Frontal cortex (tissue), 4 donors: ENCODE measurements at places on chromosomes 13 and 19.

GRCh38 chr13:37134411-37135041 is 29.1 kb upstream of the CSNK1A1L start:
- DNase-seq, result no peak

DNA sequence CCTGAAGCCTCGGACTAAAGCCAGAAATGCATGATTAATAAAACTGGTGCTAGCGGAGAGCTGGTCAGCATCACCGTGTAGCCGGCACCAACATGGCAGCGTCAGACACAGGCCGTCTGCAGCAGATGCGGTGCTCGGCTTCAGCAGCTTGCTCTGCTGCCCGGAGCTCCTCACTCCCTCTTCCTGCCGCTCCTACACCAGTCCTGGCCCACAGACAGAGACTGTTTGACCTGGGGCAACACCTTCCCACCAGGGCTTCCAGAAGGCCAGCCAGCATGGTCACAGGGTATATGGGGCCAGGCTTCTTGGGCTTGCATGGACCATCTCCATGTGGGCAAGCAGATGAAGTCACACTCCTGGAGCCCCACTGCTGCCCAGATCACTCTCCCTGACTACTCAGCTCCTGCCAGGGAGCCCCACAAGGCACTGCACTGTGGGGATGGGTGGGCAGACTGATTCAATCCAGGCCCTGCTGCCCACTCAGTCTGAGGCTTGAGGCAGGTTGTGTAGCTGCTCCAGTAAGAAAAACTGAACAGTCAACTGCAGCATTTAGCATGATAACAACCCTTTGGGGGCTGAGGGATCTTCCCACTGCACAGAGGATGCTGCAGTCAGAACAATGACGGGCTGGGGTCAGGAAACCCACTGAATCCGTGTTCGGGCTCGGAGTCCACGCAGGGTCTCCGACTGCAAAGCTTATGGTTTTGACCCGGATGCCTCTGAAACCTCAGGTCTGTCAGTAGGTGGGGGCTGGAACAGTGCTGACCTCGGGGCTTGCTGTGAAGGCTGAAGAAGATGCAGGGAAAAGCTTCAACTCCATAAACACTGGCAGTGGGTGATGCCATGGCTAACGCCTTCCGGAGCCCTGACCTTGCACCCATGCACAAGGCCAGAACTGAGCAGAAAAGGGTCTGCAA is 45.6 kb downstream of the CEBPG start:
- no peak for DNase-seq

- DNase-seq, result no peak
Observed at GRCh38 chr19:56759531-56759930, 81.0 kb downstream of the PEG3 start.

GRCh38 chr13:76815344-76815743 is 70.9 kb downstream of the KCTD12 start:
- no peak for DNase-seq

DNA sequence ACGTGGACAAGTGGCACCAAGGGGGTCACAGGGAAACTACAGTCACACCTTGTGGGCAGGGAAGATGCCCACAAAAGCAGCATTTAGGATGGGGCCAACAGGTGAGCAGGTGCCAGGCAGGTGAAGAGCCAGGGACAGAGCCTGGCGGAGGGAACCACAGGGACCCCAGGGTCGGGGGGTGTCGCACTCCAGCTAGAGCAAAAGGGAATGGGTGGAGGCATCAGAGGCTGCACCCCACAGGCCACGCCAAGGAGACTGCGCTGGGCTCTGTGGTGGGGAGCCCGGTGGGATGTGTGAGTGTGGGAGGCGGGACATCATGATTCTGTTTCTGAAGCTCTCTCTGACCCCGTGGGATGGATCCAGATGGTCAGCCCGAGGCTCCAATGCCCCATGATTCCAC is 66.7 kb downstream of the EPS15L1 start:
- DNase-seq, result no peak

DNA sequence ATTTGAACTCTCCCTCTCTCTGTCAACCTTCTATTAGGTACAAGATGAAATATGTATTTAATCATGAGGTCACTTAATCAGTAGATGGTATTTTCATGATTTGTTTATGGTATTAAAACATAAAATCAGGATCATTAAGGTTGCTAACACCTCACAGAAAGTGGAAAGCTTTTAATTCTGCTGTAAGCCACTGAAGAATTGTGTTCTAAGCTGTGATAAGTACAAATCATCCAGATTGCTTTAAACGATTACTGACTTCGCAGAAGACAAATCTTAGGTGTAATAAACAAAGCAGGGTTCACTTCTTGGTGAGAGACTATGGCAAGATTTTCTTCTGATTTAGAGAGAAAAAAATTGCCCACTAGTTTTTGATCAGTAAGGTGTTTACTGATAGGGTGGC is 214.5 kb downstream of the ABCC4 start:
- DNase-seq, result no peak

GRCh38 chr19:5045029-5045428 is 76.1 kb downstream of the KDM4B start:
- DNase-seq, result no peak

DNA sequence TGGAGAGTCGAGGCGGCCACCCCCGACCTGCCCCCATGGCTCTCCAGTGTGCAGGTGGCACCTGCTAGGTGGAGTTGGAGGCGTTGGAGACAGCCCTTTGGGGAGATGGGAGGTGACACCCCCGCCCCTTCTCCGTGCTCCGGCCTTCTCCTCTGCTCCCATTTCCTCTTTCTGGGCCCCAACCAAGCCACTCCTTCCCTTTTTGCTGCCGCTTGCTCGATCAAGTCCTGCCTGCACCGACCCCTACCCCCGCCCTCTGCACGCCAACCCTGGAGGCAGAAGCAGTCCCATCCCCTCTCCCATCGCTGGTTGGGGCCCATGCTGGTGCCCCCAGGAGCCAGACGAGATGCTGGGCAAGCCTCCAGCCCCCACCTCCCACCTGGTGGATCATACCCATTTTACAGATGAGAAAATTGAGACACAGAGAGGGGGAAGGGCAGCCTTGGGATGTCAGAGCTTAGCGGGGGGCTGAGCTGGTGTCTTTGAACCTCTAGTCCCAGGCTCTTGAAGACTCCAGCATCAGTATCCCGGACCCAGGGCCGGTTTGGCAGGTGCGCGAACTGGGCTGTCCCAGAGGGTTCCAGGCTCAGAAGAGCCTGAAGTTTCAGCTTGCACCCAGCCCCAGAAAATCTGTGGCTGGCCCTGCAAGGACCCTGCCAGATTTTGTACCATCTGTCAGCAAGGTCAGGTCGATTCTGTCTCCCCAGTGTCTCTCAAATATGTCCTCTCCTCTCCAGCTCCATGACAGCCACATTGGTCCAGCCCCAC is 10.3 kb downstream of the GNA15 start:
- no peak for DNase-seq

- no peak for DNase-seq
Observed at GRCh38 chr13:60590800-60591747, 194.1 kb downstream of the TDRD3 start.

GRCh38 chr13:66971004-66971403 is 259.1 kb downstream of the PCDH9 start:
- DNase-seq, result no peak

- DNase-seq, result no peak
Observed at GRCh38 chr13:37868691-37869505, 674 bp downstream of the TRPC4 start.

GRCh38 chr13:59493436-59493965 is 670.2 kb downstream of the DIAPH3 start:
- no peak for DNase-seq

- DNase-seq, result no peak
Observed at GRCh38 chr13:83883061-83883523, 818 bp upstream of the SLITRK1 start.

GRCh38 chr19:6888967-6889366 is 1.6 kb downstream of the ADGRE1 start:
- no peak for DNase-seq

DNA sequence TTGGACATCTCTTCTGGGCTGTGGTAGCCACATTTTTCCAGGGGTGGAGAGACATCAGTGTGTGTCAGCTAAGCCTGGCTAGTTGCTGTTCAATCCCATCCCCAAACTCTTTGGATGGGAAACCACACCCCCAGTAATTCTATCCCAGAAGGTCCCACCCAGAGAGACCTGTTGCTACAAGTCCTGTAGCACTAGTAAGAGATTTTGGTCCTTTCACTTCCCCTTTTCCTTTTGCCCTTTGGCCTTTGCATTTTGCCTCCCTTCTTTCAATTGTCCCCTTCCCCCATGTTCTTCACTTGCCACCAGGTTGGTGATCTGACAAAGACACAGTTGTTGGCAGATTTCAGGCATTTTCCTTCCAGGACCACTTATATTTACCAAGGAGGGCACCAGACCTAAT is 3.8 kb downstream of the CBY2 start:
- DNase-seq, result no peak

- DNase-seq, result no peak
Observed at GRCh38 chr19:37452500-37453245, 14.6 kb downstream of the ZNF569 start.

GRCh38 chr13:90443268-90443667 is 904.2 kb upstream of the MIR17HG start:
- no peak for DNase-seq

DNA sequence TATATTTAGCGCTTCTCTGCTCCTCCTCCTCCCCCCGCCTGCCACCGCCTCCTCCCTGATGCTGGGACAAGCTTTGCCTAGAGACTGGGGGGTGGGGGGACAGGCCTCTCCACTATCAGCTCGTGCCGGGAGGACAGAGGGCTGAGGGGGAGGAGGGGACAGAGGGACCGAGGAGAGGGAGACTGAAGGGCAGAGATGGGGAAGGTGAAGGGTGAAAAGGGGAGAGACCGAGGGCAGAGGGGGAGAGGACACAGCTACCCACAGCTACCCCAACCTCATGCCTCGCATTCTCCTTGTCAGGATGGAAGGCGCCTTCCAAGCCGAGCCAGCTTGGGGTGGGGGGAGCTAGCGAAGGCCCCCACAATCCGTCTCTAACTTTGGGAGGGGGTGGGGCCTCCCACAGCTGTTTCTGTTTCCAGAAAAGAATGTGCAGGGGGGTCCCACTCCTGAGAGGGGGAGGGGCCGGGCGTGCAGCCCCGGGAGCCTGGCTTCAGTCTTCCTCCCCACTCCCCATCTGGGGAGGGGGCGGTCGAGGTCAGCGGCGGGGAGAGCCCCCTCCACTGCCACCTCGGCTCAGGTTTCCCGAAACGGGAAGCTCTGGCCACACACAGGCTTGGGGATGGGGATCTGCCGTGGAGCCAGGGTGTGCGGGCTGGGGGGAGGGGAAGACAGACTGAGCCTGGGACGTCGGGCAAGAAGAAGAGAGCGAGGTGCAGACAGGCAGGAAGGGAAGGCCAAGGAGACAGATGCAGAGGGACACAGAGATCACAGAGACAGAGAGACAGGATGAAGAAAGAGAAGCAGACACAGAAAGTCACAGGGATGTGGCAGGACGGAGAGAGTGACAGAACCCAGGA is 1.6 kb downstream of the DACT3 start:
- no peak for DNase-seq

- no peak for DNase-seq
Observed at GRCh38 chr13:34076319-34076718, 258.4 kb downstream of the RFC3 start.

GRCh38 chr13:40206241-40207000 is 460.0 kb downstream of the FOXO1 start:
- no peak for DNase-seq

DNA sequence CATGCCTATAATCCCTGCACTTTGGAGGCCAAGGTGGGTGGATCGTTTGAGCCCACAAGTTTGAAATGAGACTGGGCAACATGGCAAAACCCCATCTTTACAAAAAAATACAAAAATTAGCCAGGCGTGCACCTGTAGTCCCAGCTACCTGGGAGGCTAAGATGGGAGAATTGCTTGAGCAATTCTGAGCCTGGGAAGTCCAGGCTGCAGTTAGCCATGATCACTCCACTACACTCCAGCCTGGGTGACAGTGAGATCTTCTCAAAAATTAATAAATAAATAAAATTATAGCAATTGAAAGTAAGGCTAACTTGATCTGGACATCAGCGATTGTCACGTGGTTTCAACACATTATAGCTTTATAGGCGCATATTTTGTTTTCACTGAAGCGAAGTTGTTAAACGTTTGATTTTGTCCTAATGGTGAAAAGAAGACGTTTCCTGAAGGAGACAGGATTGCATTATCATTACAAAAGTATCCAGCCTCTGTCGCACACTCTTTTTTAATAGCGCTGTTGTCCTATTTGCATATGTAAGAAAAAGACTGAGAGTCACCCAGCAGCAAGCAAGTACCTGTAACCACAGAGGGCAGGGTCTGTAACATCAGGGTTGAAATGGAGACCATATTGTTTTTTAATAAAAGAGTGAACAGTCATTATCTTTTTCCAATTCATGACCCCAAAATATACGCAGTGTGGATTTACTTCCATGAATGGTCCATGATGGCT is 335.7 kb downstream of the DCT start:
- DNase-seq, result no peak

DNA sequence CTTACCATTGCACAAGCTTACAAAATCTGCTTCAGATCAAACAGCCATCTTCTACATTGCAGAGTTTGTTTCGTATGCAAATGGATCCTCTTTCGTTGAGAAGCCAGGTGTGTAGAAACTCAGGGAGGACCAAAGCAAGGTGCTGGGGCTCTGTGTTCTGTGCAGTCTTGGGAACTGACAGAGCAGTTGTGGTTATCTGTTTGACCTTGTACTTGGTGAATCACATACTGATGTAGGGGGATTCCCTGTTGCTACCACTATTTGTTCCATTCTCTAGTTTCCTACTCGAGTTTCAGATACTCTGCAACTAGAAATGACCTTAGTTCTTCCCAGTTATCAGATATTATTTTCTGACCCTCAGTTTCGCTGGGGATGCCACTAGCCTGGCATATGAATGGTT is 95.2 kb upstream of the CLDN10 start:
- DNase-seq, result no peak
